Liver (tissue), 10 donors: ENCODE measurements at places on chromosomes 13 and 19. TPM values are rescaled to one million over a fixed set of nuclear protein-coding genes. Genes with fewer than 3 reads are reported as not detected.

Gene HCN2
- 0.13 TPM for polyA plus RNA-seq

Gene BORA
- polyA plus RNA-seq: 0.71 TPM

Gene ZNF569
- polyA plus RNA-seq: 1.2 TPM

Gene CBARP
- polyA plus RNA-seq: 0.06 TPM

Gene SOX1
- polyA plus RNA-seq: not detected

Gene PLEKHF1
- polyA plus RNA-seq: 5.0 TPM

Gene CBY2
- not detected for polyA plus RNA-seq

Gene SLC17A7
- not detected for polyA plus RNA-seq

Gene ZNF836
- polyA plus RNA-seq: 1.7 TPM

DNA sequence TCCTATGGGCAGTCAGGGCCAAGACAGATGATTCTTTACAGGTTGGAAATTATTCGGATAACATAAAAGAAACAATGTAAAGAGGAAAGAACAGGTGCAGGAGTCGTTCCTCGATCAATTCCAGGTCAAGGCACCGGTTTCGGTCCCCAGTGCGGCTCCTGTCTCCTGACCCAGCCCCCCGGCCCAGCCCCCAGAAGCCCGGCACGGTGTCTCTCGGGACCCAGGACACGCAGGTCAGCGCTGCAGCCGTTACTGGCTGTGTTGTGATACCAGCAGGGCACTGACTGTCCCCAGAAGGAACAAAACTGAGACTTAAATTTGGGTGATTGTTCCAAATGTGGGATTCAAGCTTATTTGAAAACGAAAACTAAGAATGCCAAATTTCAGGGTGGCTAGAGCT, 8.5 kb downstream of the RASA3 start:
- H3K36me3 ChIP-seq: no peaks in the 10 kb centered on the region
- no peak overlapping the region for H3K27ac ChIP-seq
- no peak overlapping the region for H3K4me3 ChIP-seq
- DNase-seq: no peak

GRCh38 chr19:33448159-33448516, 73.5 kb downstream of the PEPD start:
- no peak for DNase-seq
- H3K4me3 ChIP-seq: no peak overlapping the region
- no peak overlapping the region for H3K27ac ChIP-seq
- peaks cover 12% of the 10 kb centered on the region for H3K36me3 ChIP-seq
- H3K4me1 ChIP-seq: no peaks in the 10 kb centered on the region

DNA sequence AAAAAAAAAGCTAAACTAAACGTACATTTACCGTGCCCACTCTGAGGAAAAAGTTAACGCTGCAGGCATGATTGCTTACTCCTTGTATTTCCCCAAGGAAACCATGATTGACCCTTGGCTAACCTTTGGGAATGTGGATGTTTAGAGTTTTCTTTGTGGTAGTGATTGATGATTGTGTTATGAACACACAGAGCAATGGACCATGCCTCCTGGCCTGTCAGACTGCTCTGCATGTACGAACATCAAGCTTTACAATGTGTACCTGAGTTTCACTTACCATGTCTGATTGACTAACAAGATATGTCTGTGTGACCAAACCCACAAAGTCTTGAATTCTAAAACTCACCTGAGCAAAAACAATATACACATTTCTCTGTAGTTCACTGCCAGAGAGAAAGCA, 35.1 kb downstream of the MYCBP2 start:
- no peak overlapping the region for H3K4me3 ChIP-seq
- no peaks in the 10 kb centered on the region for H3K27me3 ChIP-seq
- no peaks in the 10 kb centered on the region for H3K4me1 ChIP-seq
- H3K36me3 ChIP-seq: peaks cover 26% of the 10 kb centered on the region
- no peak for DNase-seq
- H3K27ac ChIP-seq: no peak overlapping the region

GRCh38 chr13:20609145-20609544, 42.2 kb downstream of the IFT88 start:
- no peaks in the 10 kb centered on the region for H3K4me1 ChIP-seq
- DNase-seq: no peak
- H3K4me3 ChIP-seq: no peak overlapping the region
- H3K36me3 ChIP-seq: peaks cover 6% of the 10 kb centered on the region
- no peak overlapping the region for H3K27ac ChIP-seq

- no peaks in the 10 kb centered on the region for H3K27me3 ChIP-seq
- DNase-seq: no peak
- no peak overlapping the region for H3K27ac ChIP-seq
- H3K36me3 ChIP-seq: no peaks in the 10 kb centered on the region
Measured at GRCh38 chr19:19588546-19588945, 29.9 kb downstream of the PBX4 start.

DNA sequence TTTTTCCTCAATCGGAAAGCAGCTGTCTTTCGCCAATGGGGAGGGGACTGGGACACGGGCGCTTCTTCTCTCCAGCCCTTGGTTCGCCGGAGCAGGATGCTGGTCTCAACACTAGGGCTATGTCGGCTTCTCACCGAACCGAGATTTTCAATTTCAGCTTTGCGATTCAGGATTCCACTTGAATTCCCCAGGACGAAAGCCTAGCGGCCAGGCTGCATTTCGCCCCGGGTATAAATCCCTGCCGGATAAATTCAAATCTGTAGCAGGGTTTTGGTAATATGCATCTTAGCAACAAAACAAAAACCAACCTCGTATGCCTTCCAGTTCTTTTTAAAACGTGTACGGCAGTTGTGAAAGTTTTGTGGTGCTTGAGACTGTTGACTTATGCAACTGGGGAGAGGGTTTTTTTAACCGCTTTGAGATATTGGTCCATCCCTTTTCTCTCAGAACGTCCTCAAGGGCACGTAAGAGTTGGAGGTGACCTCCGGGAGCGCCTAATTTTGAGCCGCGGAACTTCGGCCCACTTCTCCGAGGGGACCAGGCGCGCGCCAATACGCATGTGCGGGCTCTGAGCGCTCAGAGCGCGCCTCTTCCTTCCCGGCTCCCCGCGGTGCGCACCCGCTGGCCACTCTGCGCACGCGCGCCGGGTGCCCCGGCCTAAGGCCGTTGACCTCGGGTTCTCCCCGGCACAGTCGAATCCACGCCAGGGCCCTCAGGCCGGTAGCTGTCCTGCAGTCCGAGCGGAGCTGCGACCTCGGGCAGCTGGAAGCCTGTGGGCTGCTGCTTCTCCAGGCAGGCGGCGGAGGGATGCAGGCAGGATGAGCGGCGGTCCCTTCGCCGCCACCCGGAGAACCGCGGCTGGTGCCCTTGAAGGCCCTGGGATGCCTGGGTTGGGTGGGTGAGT, 7.6 kb downstream of the POU4F1 start:
- DNase-seq: no peak
- H3K27ac ChIP-seq: no peak overlapping the region
- peaks cover 24% of the 10 kb centered on the region for H3K27me3 ChIP-seq

GRCh38 chr19:46371371-46371901, 24.5 kb downstream of the PPP5C start:
- no peak overlapping the region for H3K4me3 ChIP-seq
- H3K27ac ChIP-seq: no peak overlapping the region
- H3K4me1 ChIP-seq: peaks cover 8% of the 10 kb centered on the region
- no peak for DNase-seq
- H3K36me3 ChIP-seq: peaks cover 12% of the 10 kb centered on the region

DNA sequence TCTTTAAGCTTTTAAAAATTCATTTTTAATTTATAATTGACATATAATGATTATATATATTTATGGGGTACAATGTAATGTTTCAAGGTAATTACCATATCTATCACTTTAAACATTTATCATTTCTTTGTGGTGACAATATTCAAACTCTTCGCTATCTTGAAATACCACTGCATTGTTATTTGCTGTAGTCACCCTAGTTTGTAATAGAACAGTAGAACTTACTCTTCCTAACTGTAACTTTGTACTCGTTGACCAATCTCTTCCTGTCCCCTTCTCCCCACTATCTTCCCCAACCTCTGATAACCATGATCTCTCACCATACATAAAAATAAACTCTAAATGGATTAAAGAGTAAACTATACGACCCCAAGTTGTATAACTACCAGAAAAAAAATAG, 20.4 kb downstream of the COG6 start:
- H3K27ac ChIP-seq: no peak overlapping the region
- DNase-seq: no peak
- H3K4me3 ChIP-seq: no peak overlapping the region

- H3K36me3 ChIP-seq: no peaks in the 10 kb centered on the region
- DNase-seq: no peak
- no peak overlapping the region for H3K4me3 ChIP-seq
- H3K4me1 ChIP-seq: no peaks in the 10 kb centered on the region
Measured at GRCh38 chr13:79663435-79663834, 182.5 kb downstream of the NDFIP2 start.

DNA sequence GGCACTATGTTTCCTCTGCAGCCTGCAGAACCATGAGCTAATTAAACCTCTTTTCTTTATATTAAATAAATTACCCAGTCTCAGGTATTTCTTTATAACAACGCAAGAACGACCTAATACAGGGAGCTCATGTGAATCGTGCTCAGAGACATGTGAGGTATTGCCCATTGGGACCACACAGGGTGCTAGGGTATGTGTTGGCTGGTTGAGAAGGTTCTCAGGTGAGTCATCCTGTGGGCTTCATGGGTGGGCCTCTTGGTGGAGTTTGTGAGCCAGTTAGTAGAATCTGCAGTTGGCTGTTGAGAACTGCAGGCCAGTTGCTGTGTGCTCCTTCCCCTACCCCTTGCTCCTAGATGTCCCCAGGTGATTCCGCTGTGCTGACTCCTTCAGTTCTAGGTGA, 163.0 kb downstream of the HS6ST3 start:
- no peaks in the 10 kb centered on the region for H3K4me1 ChIP-seq
- H3K27ac ChIP-seq: no peak overlapping the region
- no peak overlapping the region for H3K4me3 ChIP-seq
- no peaks in the 10 kb centered on the region for H3K27me3 ChIP-seq
- no peaks in the 10 kb centered on the region for H3K36me3 ChIP-seq

GRCh38 chr19:30602661-30603350, 230.6 kb downstream of the ZNF536 start:
- no peak overlapping the region for H3K4me3 ChIP-seq
- DNase-seq: no peak
- H3K27ac ChIP-seq: no peak overlapping the region
- no peaks in the 10 kb centered on the region for H3K4me1 ChIP-seq
- H3K36me3 ChIP-seq: no peaks in the 10 kb centered on the region
- H3K27me3 ChIP-seq: no peaks in the 10 kb centered on the region

DNA sequence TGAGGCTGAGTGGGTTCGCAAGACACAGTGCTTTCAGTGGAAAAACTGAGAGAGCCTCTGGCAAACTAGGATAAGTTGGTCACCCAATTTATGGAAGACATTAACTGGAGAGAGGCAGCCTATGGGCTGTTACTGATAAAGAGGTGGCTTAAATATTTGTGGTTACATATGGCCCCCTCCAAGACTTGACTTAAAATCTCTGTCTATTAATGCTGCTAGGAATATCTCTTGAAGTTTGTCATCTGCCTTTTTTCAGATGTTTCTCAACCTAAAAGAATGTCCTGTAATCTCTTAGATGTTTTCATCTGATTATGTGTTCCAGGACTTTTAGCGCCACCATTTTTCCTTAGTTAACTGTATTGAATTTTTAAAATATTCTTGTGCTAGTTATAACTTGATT, 54.6 kb downstream of the NAA16 start:
- H3K27ac ChIP-seq: no peak overlapping the region
- no peak overlapping the region for H3K4me3 ChIP-seq
- no peak for DNase-seq
- peaks cover 28% of the 10 kb centered on the region for H3K36me3 ChIP-seq
- no peaks in the 10 kb centered on the region for H3K4me1 ChIP-seq

DNA sequence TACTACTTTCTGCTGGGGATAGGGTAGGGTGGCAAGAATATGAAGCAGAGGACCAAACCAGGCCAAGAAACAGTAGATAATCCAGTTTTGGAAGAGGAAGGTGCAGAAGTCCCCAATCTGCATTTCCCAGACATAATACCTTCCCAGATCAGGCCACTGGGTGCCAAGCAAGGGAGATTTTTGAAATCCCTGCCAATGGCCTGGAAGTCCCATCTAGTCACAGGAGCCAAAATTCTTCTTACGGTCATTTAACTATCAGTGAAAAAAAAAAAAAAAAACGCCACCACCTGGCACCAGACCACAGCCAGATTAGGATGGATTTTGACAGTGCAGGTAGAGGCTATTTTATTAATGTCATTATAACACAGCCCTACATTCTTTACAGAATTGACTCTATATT, 57.8 kb downstream of the ZC3H13 start:
- no peaks in the 10 kb centered on the region for H3K27me3 ChIP-seq
- H3K4me3 ChIP-seq: no peak overlapping the region
- peaks cover 11% of the 10 kb centered on the region for H3K36me3 ChIP-seq
- H3K4me1 ChIP-seq: peaks cover 18% of the 10 kb centered on the region

- no peak overlapping the region for H3K4me3 ChIP-seq
- H3K27ac ChIP-seq: no peak overlapping the region
- no peak for DNase-seq
- H3K36me3 ChIP-seq: no peaks in the 10 kb centered on the region
- no peaks in the 10 kb centered on the region for H3K4me1 ChIP-seq
- H3K27me3 ChIP-seq: no peaks in the 10 kb centered on the region
Measured at GRCh38 chr13:50722440-50723125, 120.9 kb downstream of the DLEU7 start.

GRCh38 chr19:7874076-7874896, at the start of gene PRR36:
Gene PRR36 (minus strand): TSS chr19:7874390. CDS start chr19:7873689, 701 bp downstream.
- DNase-seq: no peak
- H3K4me3 ChIP-seq: peak within 1 kb of the TSS; percentile 38
- peaks cover 5% of the 10 kb centered on the region for H3K27me3 ChIP-seq
- peaks cover 7% of the 10 kb centered on the region for H3K4me1 ChIP-seq
- no peaks in the 10 kb centered on the region for H3K36me3 ChIP-seq

DNA sequence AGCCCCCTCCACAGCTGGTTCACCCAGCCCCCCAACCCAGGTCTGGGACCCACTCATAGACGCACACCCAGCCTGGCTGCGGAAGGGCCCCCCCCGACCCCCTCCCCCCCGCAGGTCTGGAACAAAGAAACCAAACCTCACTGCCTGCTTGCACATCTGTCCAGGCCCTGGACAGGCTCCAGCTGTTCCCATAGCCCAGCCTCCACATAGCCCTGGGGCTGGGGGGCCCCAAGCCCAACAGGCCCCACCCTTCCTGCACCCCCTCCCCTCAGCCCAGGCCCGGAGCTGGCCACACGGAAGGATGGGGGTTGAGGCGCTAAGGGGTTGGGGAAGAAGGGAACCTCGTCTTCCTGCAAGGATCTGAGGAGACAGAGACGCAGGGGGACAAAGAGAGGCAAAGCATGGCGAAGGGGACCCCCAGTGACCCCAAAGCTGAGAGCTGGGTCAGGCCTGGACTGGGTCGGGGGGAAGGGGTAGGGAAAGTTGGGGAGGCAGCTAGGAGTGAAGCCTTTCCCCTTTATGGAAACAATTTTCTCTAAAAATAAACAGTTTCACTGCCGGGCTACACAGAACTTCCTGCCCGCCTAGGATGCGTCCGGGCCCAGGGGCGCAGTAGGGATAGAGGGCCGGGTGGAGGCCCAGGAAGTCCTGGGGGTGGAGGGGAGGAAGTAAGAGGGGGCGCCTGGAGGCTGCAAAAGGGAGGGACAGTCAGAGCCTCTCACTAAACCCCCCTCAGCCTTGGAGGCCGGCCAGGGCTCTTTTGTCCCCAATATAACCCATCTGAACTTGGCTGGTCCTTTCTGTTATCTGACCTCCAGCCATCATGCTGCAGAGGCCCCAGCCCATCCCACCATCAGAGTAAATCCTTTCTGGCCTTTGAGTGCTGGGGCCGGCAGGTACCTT, 2.4 kb downstream of the KANK2 start:
- peaks cover 34% of the 10 kb centered on the region for H3K4me1 ChIP-seq
- H3K27ac ChIP-seq: peak overlapping the region; percentile 59
- H3K4me3 ChIP-seq: no peak overlapping the region
- DNase-seq: no peak
- H3K36me3 ChIP-seq: peaks cover 5% of the 10 kb centered on the region
